ENCODE measurements at places on chromosomes 11 and 22.
A peak's percentile ranks its signal among the peaks of the same experiment; 100 is the strongest.

- no peak for DNase-seq
Observed at GRCh38 chr11:72661486-72661885, 12.7 kb downstream of the PDE2A start.

GRCh38 chr11:131246663-131247062 lies 123.8 kb upstream of the NTM start:
- peak; percentile 2 for DNase-seq

DNA sequence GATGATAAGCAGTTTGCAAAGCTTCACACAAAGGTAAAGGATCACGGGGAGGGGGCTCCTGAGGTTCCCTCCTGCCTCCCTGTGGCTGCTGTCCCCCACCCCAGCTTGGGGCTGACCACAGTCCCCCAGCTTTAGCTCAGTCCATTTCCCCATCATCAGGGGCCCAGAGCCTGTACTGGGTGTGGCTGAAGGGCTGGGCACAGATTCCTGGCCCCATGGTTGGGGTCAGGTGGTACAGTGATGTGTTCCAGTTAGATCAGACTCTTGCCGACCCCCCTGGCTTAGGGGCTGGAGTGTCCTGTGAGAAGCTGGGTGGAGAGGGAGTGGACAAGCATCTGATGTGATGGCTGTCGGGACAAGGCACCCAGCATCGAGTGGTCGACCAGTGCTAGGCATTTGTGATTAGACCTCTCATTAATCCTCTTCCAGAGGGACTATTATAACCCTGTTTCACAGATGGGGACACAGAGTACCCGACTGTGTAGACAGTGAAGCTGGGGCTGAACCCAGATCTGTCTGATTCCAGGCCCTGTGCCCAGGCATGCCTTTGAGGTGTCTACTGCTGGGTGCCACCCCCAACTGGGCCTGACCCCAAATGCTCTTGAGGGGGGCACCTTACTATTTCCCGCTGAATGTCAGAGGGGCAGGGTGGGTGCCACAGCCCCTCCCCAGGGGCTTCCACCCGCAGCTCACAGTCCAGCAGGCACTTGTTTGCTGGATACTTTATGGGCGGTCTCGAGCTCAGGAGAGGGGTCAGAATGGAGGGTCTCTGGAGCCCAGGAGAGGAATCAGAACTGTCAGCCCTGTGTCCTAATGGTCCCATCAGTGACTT lies 4.3 kb downstream of the SHANK3 start:
- DNase-seq, result no peak

DNA sequence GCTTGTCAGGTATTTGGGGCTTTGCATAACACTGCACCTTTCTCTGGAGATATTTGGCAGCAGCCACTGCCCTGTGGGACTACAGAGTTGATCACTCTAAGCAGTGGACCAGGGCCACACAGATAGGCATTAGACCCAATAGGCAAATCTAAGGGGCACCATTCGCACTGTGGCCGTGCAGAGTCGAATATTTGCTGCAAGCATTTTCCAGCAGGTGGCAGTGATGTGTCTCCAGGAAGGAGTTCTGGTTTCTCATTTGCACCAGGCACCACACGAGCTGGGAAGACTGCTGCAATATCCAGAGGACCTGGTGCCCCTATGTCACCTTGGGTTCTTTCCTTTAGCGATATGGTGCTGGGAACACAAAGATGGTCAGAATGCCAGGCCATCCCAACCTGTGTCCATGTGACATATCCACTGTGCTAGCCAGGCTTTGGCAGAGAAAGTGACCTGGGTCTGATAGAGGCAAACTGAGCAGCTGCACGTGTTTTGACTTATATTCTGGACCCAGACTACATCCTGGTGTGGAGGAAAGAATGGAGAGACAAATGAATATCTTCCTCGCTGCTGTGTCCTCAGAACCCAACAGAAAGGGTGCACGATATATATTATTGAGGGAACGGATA lies 318.7 kb downstream of the BUD13 start:
- no peak for DNase-seq

DNA sequence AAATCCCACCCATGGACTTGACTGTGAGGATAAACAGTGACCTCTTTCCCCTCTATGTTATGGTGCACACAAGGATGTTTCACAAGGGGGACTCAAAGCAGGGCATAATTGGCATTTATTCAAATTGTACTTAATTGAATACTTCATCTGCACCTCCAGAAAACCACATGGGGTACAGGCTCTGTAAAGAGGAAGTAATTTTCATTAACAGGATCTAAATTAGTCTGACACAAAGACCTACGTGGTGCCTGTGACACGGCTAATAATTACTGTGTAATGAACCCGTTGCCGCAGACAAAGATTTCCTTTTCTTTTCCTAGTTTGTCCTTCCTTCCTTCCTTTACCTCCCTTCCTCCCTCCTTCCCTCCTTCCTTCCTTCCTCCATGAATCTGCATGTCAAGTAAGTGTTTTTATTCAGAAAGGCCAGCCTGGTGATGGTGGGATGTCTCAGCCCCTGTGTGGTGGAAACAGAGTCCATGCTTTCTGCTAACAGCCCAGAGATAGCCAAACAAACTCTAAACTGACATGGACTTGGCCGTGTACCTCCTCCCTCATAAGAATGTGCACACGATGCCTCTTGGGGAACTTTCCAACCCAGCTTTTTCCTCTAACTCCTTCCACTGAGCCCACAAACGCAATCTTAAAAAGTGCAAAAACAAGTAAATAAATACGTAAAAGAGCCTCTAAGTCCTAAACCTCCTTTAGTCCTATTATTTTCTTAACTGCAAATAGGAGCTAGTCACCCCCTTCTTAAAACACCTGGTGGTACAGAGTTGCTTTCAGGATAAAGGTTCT lies 118.8 kb downstream of the INSC start:
- no peak for DNase-seq

DNA sequence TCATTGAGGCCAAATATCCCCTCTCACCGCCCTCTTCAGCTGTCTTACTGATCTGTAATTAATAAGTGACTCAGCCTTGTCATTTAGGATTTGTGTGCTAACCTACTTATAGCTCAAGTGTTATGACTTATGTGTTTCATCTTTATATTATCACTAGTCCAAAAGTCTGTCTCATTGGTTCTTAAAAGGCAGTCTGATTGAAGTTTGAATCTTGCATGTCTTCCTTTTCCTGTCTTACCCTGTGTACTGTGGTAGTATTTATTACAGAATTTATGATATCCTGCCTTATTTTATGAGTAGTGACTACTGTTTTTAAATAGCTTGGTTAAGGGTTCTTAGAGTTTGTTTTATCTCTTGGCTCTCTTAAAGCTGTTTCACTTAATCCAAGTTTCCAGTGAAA lies 6.3 kb downstream of the DEPDC7 start:
- DNase-seq, result no peak

DNA sequence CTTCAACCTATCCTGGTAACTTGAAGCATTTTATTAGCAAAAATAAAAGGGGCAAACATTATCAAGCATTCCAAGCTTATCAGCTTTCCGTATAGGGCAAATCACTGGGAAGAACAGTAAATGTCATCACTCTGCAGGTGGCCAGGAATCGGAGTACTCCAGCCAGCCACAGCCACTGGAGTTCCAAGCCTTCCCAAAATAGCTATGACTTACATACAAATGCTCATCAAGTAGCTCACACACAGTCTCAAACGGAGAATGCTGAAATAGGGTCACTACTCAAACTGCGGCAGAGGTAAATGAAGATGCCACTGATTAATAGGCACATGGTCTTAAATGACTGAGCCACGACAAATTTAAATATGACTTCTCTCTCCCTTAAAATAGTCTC lies 2.1 kb downstream of the USP28 start:
- no peak for DNase-seq

DNA sequence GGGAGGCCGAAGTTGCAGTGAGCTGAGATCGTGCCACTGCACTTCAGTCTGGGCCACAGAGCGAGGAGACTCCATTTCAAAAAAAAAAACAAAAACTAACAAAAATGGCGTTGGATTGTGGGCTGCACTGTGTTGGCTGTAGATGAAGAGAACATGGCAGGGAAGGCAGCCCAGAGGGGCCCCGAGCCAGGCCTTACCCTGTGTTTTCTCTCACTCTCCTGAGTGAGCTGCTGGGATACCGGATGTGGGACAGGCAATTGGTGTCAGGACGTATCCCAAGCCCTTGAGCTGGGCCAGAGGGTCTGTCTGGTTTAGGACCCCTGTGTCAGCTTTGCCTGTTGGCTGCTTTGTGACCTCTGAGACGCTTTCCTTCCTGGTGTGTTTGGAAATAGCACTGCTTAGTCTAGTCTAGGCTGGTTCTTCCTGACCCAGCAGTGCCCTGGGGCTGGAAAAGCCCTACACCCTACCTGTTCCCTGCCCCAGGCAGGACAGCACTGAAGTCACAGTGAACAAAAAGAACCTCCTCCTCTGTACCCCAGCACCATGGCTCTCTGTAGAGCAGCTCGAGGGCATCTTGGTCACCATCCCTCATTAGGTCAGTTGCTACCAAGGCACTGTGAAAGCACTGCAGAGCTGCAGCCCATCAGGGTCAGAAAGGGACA lies 17.8 kb downstream of the CHADL start:
- no peak for DNase-seq

All from stimulated activated CD4-positive, alpha-beta T cell treated with anti-CD3 and anti-CD28 coated beads, TNF-alpha, amount 100 ng/mL, for 24 hours (primary cell).